ENCODE measurements at places on chromosomes 4 and X.

DNA sequence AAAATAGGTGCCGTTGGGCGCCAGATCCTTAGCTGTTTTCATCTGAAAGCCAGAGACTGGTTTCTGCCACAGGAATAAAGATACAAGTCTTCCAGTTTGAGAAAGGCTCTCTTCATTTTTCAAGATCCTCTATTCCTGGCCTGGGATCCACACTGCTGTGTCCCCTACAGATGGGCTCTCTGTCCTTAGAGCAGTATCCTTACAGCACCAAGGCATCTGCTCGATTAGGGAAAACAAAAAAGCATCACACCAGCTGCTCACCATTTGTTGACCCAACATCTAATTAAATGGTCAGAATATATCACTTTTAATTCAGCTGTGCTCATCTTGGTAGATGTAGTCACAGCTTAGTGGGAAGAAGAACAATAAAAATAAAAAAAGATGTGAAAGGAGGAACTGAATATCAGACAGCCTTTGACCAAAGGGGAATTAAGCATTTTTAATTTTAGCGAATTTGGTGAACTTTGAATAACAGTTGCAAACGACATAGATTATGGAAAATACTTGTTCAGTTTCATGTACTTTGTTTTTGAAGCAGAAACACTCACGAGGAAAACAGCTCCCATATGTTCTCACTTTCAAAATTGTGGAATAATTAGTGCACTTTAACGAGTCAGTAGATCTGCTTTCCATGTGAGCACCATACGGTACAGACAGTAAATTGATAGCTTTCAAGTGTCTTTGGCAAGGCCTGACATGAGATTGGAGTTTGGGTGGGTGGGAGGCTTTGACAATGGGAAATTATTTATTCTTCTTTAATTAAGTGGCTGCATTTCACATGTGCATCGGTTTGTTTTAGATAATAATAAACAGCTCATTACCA, 148.4 kb upstream of the CLNK start:
- no peak for DNase-seq

DNA sequence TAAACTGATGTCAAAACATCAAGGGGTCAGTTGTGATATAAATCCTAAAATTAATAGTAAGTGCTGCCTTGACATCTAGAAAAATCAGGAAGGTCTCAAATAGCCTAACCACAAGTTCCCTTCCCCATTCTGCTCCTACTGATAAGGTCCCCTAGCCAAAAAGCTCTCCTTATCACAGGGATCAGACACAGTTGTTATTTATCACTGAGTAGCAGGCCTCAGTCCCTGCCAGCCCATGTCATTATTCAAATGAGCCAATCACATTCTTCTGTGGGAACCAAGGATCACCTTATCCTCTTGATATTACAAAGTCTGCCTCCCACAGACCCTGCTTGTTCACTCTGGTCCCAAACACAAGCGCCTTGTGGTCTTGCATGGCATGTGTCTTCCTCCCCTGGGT, 23.3 kb upstream of the TMEM255A start:
- DNase-seq = no peak

- no peak for DNase-seq
Observed at GRCh38 chr4:122539861-122540465, 80.9 kb downstream of the IL21 start.

GRCh38 chr4:97507587-97508245, 635.6 kb downstream of the STPG2 start:
- DNase-seq = peak; percentile 42

DNA sequence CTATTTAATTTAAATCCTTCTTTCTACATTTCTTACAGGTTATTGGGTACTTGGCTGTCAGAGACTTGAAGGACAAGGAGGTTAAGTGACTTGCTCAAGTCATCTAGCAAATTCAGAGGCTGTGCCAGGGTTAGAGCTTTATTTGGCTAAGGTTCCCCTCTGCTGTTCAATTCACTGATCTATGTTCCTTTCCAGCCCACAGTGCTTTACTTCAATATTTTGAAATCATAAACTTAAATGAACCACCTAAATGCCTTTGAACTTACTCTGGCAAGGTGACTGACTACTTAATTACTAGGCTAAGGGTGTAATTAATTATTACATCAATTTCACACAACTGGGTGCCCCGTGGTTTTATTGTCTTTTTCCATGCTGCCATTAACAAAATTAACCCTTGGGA, 288.7 kb downstream of the CAMK2D start:
- DNase-seq = no peak

DNA sequence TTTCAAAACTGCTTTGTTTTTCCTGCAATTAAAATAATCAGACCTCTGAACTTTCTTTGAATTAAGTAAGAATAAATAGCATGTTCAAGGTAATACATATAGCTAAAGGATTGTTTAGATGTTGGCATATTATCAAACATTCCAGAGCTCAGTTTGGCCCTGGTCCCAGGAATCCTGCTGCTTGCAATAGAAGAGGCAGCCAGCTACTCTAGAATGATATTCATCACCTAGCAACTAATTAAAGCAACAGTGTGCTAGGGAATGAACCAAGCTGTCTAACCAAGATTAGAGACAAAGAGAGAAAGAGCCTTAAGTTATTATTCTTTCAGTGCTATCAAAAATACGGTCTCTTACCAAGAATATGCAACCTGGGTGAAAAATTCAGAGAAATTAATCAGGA, 460.9 kb downstream of the GABRG1 start:
- DNase-seq = peak; percentile 80
